ENCODE measurements at places on chromosomes 4 and X.

- no peak for DNase-seq
Observed at GRCh38 chr4:20696815-20697214, 3.4 kb upstream of the PACRGL start.

DNA sequence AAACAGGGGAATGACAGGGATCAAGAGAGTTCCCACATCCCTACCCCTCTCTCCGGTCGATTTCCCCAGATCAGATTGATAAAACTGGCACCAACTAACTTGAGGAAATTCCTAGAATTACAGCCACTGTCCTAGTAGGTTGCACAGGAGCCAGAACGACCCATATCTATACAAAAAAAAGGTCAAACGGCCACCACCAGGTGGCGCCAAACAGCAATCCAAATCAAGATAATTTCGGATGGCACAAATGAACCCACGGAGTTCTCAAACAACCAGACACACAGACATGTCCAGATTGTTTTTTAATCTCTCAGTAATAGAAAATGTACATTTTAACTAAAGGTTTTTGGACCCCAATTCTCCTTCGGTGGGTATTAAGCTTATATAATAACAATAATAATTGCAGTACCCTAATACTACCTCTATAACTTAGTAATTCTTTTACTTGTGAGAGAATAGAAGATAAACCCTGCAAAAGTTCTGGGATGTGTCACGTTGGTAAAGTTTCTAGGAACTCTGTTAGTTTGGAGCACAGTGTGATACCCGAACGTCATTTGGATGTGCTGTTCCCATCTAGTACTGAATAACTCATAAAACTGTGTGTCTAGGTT lies 212.6 kb downstream of the SPOCK3 start:
- DNase-seq: peak; percentile 43

- DNase-seq: no peak
Observed at GRCh38 chr4:184274286-184274951, 56.7 kb upstream of the ENPP6 start.

GRCh38 chr4:119053245-119053644 lies 82.4 kb upstream of the MYOZ2 start:
- no peak for DNase-seq

DNA sequence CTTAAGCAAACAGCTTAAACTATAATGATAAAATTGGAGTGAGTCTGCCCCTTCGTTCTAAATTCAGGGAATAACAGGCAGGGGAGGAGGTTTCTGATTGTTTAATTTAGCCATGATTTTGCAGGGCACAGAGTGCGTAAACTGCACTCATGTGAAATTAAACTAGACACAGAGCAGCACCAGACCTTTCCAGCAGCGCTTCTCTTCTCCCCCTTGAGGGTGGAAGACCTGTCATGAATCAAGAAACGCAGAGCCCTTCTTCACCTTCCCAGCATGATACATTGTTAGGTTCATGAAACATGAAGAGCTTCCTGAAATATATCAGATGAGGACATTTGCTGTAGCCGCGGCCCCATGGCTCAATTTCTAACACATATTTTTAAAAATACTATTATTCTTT lies 63.1 kb downstream of the FAM114A1 start:
- DNase-seq: no peak

GRCh38 chr4:88286897-88287296 lies 2.5 kb upstream of the PPM1K start:
- DNase-seq: no peak

GRCh38 chr4:125369098-125369497 lies 54.3 kb downstream of the FAT4 start:
- DNase-seq: no peak

- no peak for DNase-seq
Observed at GRCh38 chr4:97845758-97846157, 297.5 kb downstream of the STPG2 start.

GRCh38 chr4:72314869-72315268 lies 254.2 kb downstream of the ADAMTS3 start:
- DNase-seq: no peak

- no peak for DNase-seq
Observed at GRCh38 chr4:26351685-26352084, 30.9 kb downstream of the RBPJ start.

DNA sequence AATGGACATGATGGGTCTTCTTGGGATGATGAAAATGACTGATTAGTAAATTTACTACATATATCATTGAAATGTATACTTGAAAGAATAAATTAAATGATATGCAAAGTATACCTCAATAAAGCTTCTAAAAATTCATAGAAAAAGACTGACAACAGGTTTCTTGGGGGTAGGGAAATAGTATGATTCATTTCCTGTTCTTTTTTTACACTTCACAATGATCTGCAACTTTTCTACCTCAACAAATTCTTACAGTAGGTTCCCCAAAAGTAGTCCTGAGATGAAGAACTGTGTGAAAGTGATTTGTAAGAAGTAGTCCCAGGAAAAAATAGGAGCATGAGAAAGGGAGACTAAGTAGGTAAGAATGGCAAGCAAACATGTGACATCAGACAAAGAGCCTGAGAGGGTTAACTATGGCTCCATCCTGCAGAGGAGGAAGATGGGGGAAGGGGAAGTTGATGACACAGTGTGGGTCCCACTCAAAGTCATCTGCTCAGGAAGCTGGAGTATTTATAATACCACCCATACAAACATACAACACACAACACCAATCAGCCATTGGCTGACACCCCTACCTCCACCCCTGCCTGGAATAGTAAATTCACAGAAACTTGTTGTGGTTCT lies 73.9 kb downstream of the ARHGAP6 start:
- no peak for DNase-seq

DNA sequence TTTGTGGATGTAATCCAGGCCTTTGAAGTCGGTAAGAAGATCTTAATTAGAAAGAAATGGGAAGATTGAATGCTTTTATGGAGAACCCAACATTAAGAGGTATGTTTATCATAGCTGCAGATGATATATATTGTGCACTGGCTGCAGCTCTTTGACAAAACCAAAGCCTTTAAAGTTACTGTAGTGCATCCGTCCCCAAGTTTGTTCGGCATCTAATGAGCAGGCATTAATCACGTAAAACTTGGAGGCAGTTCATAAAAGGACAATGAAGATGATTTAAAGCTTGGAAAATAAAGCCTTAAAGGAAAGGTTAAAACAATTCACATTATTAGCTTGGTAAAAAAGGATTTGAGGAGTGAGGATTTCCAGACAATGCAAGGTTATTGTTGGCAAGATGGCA lies 150.8 kb upstream of the ARX start:
- DNase-seq: no peak

GRCh38 chr4:42501624-42502401 lies 104.5 kb downstream of the SHISA3 start:
- no peak for DNase-seq

GRCh38 chrX:106948641-106949040 lies 28.4 kb downstream of the CLDN2 start:
- no peak for DNase-seq

GRCh38 chr4:13117185-13117584 lies 367.0 kb downstream of the RAB28 start:
- no peak for DNase-seq

GRCh38 chrX:119231936-119232445 lies 4.1 kb upstream of the PGRMC1 start:
- no peak for DNase-seq

- no peak for DNase-seq
Observed at GRCh38 chrX:10110316-10110935, 46.3 kb upstream of the CLCN4 start.

GRCh38 chr4:81796790-81797528 lies 325.3 kb upstream of the RASGEF1B start:
- no peak for DNase-seq

DNA sequence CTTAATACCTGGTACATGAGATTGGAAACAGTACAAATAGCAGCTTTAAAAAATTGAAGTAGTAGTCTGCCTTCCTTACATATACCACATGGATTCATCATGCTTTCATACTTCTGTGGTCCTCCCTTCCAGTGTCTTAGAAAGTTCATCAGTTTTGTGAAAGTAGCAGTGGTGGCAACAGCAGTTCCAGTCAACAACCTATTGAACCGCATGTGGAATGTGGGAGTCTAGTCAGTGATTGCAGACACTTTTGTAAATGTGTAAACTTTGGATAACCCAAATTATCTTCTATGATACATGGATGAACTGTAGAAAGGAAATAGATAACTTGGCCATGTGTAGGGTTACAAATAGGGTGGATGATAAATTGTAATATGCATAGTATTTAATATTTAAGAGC lies 34.1 kb downstream of the FNIP2 start:
- DNase-seq: no peak

DNA sequence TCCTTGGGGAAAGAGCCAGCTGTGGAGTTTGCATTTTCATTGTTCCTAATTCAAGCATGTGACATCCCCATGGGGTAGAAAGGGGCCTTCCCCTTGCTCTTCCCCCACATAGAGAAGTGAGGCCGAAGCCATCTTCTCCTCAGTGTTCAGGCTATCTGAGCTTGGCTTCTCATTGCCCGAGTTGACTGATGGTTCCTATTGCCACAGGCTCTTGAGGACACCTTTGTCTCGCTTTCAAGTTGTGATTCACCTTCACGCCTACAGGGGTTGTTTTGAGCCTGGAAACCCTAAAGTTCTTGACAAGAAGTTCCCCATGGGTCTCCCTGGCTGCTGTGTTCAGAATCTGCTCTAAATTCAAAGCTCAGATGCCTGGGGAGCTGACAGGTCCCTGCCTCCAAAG lies 25.0 kb downstream of the CCNQ start:
- no peak for DNase-seq

GRCh38 chr4:88759039-88759894 lies 61.6 kb upstream of the NAP1L5 start:
- DNase-seq: no peak

DNA sequence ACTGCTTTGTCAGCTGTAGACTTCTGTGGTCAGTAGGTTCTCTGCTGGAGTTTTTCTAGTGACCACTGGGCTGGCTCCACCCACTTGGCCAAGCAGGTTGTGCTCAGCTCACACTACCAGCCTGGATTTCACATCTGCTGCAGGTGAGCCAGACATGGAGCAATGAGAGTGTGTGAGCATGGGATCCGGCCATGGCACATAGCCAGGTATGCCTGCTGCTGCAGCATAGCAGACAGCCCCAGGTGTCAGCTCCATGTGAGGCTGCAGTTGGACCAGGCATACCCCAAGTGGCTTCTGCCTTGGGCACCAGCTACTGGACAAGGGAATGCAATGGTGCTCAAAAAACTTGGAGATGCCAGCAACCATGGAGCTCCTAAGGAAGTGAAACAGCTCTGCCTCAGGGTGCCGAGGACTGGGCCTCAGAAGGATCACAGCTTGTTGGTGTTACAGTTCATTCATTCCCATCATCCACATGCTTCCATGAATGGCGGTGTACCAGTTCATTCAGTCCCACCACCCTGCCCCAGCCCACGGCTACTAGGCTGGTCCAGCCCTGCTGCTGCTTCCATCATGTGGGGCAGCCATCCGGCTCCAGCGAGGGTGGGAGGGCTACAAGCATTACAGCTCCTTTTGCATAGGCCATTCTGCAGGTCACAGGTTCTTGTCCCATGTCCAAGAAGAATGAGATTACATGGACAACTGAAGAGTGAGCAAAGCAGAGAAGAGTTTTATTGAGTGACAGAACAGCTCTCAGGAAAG lies 389.1 kb upstream of the PCDH7 start:
- no peak for DNase-seq

DNA sequence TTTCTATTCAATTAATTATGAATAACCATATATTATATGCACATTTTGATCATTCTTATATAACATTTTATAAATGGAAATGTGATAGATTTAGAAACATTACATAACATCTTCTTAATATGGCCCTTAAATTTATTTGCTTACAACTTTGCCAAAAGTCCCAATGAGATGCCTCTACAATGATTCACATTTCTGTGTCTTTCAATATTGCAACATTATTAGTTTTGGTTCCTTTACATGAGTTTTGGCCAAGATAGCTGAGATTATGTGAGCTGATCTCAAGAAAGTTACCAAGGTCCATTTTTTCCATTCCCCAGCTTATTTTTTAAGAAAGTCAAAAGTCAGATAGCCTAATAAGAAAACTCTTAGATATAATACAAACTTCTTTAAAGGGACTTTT lies 361.2 kb downstream of the PCDH7 start:
- no peak for DNase-seq

DNA sequence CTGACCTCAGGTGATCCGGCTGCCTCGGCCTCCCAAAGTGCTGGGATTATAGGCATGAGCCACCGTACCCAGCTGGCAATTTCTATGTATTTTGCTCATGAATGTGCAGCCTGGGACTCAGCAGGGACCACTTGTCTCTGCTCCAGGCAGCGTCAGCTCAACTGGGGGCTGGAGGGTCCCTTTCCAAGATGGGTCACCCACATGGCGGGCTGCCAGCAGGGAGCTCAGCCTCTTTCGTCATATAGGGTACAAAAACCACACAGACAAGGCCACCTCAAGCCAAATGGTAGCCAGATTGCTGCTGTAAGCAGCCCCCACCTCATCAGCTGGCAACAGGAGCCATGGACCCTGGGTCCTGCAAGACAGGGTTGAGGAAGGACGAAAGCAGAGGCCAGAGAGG lies 2.4 kb upstream of the CLDN24 start:
- no peak for DNase-seq

- DNase-seq: no peak
Observed at GRCh38 chr4:75004755-75005668, 72.1 kb downstream of the PARM1 start.

- no peak for DNase-seq
Observed at GRCh38 chr4:168791376-168791775, 218.7 kb downstream of the CBR4 start.

DNA sequence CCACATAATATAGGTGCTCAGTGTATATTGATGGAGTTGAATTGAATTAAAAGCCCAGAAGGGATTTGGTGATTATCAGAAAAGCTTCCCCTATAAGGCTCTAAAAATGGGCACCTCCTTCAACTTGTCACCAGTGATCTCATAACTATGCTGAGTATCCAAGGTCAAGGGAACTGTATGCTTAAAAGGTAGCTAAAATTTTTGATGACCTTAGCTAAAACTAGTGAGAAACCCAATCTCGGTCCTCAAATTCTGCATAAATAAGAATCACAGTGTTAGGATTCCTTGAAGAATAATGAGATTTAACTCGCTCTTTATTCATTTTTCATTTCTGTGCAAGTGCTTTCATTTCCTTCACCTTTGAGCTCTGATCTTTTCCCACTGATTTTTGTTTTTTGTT lies 87.7 kb upstream of the AP1S2 start:
- no peak for DNase-seq

DNA sequence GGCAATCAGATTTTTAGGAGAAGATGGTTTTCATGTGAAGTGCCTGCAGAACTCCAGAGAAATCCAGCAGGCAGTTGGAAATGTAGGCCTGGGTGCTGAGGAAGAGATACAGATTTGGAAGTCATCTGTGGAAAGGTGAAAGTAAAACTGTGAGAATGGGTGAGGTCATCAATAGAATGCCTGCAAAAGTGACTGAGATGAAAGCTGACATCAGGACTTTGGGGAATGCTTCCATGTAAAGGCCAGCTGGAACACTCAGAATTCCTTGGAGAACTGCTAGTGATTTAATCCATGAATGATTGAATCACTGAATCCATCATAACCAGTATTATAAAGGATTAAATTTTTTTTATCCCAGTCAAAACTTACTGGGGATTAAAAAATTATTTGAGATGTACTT lies 124.5 kb upstream of the GIMD1 start:
- no peak for DNase-seq

Measured in anterior cingulate cortex (tissue), 58 donors.